ENCODE measurements at places on chromosomes 2 and 18.

DNA sequence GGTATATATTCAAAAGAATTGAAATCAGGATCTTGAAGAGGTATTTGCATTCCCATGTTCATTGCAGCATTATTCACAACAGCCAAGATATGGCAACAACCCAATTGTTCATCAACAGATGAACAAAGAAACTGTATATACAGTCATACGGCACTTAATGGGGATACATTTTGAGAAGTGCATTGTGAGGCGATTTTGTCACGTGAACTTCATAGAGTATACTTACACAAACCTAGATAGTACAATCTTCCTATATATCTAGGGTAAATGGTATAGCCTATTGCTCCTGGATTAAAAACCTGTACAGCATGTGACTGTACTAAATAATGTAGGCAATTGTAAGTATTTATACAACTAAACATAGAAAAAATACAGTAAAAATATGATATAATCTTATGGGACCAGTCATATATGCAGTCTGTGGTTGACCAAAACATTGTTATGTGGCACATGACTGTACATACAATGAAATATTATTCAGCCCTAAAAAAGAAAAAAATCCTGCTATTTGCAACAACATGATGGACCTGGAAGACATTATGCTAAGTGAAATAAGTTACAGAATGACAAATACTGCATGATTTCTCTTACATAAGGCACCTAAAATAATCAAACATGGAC is 9.2 kb upstream of the BBS5 start:
- DNase-seq = no peak

GRCh38 chr18:60391571-60392226 is 19.1 kb upstream of the MC4R start:
- no peak for DNase-seq

- no peak for DNase-seq
These were observed 35.9 kb upstream of the HTR2B start for GRCh38 chr2:231160701-231161100.

- no peak for DNase-seq
These were observed 8.6 kb upstream of the ZNF407 start for GRCh38 chr18:74589021-74589420.

Measured in Panc1 (cell line).